Activated T-cell treated with anti-CD3 and anti-CD28 coated beads, Interleukin-2, amount 50 U/mL, for 72 hours (primary cell): ENCODE measurements at places on chromosomes 3 and 15.
A peak's percentile ranks its signal among the peaks of the same experiment; 100 is the strongest.

DNA sequence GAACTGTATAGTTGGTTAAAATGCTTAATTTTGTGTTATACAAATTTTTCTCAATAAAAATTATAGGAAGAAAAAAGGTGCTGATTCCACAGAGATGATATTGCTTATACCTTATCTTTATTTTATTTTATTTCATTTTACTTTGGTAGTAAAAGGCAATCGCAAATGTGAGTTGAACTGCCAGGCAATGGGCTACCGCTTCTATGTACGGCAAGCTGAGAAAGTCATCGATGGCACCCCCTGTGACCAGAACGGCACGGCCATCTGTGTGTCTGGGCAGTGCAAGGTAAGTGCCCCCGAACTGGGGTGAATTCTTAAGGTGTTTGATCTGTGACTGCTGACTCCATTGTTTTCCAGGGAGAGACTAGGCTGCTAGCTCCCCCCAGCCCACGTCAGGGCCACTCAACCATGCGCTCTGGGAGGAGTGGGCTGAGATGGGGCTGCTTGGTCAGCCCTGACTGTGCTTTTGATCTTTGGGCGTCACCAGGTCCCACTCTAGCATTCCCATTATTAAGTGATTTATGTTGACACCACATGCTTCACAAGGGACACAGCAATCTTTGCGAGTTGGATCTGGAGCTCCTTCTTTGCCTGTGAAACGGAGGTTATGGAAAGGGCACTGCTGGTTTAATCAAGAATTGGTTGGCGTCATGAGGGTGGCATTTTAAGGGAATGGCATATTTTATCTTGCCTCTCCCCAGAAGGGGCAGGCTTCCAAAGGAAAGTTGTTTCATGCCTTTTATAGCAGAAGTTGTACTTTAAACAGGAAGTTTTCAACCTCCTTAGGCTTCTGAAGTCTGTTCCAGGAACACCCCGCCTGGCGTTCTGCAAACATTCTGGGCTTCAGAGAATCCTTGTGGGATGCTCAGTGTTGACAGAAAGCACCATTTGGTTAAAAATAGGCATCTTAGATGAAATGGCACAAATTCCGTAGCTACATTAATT is 296.5 kb downstream of the THSD4 start:
- no peak for DNase-seq

DNA sequence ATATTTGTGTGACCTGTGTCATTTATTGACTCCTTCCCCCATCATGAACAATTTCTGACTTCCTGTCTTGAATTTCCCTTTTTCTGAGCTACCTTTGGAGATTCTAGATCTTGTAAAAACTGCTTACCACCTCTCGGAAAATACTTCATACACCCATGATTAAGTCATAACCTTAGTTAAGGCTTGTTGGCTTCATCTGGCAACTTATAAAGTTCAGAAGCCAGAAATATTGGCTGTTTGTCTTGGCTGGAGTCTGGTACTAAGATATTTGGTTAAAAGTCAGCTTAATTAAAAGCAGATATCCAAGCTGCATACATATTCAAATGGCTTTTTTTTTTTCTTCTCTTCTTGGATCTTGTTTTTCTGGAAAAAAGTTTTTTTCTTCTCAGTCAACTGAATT is 37.3 kb upstream of the B3GALNT1 start:
- DNase-seq, result no peak

GRCh38 chr3:46191730-46192129 is 16.4 kb downstream of the CCR1 start:
- no peak for DNase-seq

DNA sequence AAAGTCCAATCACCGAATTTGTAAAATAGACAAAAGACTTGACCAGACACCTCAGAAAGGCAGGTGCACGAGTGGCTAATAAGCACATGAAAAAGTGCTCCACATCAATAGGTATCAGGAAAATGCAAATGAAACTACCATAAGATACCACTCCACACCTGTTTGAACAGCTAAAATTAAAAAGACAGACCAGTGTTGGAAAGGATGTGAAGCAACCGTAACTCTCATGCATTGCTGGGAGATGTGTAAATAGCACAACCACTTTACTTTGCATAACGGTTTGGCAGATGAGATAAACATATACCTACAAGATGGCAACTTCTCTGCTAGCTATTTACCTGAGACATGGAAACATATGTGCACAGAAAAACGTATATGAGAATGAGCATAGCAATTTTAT is 56.9 kb downstream of the CADPS start:
- no peak for DNase-seq

DNA sequence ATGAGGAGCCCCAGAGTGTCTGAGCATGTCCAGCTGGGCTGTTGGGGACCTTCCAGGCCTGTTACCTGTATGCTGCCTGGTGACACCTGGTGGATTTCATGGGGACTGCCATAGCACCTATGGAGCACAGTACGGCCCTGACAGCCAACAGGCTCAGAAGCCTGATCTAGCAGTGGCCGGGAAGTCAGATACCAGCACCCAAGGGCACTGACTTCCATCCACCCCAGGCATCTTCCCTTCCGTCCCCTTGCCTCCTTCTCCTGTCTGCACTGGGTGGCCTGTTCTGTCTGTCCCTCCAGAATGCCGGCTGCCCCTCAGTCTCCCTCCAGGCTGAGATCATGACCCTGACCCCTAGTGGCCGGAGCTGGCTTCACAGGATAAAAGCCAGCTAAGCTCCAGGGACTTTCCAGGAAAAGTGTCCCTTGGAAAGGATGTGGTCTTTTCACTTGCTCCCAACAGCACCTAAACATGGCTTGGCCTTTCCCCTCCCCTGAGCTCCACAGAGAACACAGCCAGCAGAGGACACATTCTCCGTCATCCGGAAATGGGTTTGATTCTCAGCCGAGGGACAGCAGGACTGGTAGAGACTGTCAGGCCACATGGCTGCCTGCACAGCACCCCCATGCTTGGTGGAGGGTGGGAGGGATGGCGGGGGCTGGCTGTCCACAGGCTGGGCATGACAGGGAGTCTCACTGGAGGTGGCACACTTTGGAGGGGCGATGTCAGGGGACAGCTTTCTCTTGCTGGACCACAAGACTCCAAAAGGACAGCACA is 9.5 kb downstream of the RPS17 start:
- peak; percentile 76 for DNase-seq

GRCh38 chr3:114697401-114697800 is 403.6 kb downstream of the TIGIT start:
- no peak for DNase-seq

- no peak for DNase-seq
Measured at GRCh38 chr15:101482526-101483371, 6.8 kb downstream of the PCSK6 start.

DNA sequence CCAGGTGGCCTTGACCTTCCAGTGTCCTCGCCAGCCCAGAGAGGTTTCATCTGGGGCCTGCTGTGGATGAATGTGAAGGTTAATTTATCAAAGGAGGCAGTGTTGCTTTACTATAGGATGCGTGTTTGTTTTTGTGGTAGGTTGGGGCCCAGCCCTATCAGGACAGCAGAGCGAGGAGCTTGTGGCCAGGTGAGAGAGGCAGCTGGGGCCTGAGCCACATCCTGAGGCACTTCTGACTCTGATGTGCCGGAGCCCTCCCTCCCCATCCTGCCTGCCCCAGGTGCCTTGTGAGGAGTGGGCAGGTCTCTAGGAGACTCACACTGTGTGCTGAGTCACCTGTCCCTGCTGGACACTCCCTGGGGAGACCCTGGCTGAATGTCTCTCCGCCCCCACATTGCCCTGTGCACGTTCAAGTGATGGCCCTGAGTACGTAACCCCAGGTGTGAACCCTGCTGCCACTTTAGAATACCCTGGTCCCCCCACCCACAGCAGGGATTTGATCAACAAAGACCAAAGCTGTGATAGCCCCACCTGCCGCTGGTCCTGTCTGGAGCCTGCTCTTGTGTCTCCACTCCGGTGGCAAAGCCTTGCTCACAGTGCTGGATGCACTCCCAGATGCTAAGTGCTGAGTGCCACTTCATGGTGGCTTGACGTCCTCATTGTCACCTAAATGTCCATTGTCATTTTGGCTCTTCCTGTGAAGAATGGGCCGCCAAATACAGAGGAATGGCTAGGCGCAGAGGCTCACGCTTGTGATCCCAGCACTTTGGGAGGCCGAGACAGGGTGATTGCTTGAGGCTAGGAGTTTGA is 16.0 kb downstream of the FBLN2 start:
- no peak for DNase-seq

- DNase-seq, result no peak
Measured at GRCh38 chr3:37053337-37053736, 60.0 kb downstream of the MLH1 start.

- DNase-seq, result no peak
Measured at GRCh38 chr3:98482717-98483482, 14.6 kb upstream of the OR5K2 start.

DNA sequence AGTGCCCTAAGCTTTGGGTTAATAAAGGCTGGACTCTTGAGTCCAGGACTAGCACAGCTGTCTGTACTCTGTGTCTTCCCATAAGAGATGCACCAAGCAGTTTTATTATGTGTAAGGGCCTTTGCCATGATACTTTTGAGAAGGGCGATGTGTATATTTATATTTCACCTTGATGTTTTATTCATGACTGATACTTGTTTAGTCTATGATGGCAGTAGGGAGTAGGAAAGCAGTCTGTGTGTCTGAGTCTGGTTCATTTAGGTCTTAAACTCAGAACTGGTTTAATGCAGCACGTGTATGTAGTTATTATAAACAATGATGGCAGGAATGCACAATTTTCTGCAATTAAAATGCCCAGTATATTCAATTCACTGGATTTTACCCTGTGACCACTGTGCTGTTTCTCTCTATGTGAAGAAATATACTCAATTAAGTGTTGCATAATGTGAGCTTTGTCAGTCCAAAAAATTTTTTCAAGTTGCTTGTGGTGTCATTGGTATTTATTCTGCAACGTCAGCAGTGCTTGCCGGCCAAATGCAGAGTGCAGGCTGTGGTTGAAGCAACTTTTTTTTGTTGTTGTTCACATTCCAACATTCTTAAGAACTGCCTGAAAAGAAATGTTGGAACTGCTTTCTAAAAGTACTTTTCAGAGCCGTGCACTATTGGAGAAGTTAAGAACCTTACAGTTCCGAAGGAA is 423.7 kb upstream of the SEMA6D start:
- no peak for DNase-seq

GRCh38 chr3:89702404-89702803 is 595.0 kb downstream of the EPHA3 start:
- DNase-seq, result no peak

DNA sequence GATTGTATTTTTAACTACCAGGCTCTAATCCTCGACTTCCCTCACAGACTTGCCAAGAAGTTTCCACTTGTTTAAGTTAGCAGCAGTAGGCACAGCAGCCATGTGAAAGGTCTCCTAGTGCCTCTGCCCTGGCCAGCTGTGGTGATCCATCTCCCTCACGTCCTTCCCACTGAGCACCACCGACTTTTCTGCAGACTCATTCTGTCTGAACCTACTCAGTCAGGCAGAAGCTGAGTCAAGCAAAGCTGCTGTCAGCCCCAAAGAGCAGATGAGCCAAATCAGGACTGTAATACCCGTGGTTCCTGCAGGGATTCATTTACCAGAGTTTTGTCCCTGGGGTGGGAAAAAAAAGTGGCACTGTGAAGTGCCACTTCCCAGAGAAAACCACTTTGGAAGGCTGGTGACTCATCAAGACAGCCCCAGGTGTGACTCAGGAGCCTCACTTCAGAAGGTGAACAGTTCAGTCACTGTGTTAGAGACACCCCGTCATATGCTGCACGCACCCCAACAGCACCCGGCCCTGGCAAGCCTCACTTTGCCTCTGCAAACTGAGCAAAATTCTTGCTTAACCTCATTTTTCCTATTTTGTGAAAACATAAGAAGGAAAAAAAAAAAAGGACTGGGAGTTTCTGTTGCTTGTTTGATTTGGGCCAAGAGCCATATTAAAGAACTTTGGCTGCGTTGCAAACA is 76.0 kb downstream of the WWTR1 start:
- DNase-seq, result peak; percentile 6

DNA sequence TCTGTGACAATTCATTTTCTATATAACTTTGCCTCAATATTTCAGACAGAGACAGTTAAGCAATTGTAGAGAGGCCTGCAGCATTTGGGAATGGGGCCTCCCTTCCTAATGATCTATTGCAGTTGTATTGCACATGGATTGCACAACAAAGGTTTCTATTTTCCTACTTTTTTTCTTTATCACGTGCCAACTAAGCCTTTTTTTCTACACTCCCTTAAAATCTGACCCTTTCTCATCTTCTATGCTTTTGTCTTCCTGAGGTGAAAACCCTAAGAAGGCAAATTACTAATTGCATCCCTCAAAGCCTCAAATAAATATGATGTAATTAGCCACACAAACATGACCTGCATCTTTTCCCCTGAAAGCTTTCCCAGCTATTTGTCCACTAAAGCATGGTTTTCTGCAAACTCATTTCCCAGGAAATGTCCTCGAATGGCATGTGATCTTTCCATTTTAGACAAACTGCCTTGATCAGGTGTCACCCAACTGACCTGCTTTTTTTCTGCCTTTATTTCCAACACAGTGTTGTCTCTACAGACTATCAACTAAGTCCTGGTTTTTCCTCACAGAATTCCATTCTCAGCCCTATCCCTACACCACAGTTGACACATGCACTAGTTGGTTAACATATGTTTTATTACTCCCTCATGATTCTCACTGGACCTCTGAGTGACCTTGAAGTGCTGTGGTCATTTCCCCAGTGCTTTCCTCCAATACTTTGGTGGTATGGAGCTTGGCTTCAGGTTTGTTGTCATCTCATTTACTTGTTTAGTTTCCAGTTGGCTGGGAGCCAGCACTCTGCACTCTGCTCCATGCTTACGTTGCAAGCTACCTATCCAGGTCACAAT is 31.9 kb upstream of the TSC22D2 start:
- no peak for DNase-seq

GRCh38 chr3:119657887-119658702 is 2.3 kb downstream of the POPDC2 start:
- no peak for DNase-seq

GRCh38 chr3:48989126-48989795 is 780 bp upstream of the P4HTM start:
- no peak for DNase-seq

GRCh38 chr3:140303875-140304274 is 368.9 kb downstream of the CLSTN2 start:
- DNase-seq, result no peak

DNA sequence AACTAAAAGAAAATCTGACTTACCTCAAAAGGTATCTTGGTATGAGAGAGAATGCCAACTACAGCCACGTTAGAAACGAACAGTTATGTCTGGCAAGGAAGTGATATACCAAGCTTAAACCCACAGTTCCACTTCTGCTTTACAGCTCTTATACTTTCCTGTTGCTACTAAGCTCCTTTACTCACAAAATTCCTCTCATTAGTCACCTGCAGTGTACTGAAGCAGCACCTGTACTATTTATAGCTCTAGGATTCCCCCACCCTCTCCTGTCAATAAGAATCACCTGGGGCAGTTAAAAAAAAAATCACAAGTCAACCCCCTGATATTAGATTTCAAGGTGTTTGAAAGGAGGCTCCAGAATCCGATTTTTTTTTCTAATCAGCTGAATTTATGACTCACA is 2.9 kb upstream of the TMEM266 start:
- no peak for DNase-seq

DNA sequence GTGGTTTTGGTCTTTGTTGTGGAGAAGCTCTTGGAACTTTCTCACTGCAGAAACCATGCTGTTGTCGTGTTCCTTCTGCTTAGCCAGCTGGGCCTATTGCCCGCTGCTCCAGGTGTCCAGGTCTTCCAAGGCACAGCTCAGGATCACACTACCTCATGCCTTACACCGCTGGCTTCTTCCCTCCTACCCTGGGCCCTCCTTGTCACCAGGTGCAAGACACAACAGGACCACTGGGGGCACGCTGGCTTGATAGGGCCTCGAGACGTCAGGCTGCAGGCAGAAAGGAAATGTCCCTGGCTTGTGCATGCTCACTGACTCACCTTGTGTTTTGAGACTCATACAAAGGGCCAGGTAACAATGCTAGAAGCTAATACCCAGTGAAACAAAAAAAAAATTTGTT is 32.3 kb downstream of the PAQR9 start:
- DNase-seq, result peak; percentile 45

- DNase-seq, result no peak
Measured at GRCh38 chr3:30502051-30502741, 104.2 kb upstream of the TGFBR2 start.
